ENCODE measurements at places on chromosomes 3 and 15.

DNA sequence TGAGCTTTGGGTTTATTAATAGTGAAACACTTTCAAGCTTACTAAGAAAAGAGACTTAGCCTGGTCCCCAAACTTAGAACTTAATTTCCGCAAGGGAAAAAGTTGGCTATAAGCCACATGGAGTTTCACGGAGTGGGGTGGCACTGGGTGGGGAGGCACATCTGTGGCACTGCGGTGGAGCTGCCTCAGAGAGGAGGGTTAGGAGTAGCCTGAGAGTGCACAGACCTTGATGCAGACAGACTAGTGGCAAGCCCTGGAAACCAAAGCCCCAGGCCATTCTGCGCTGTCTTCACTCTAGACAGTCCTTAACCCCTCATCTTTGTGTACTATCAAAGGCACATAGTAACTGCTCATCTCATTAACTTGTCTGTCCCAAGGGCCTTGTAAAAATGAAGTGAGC, 22.0 kb downstream of the CXCR6 start:
- no peak for DNase-seq

- DNase-seq, result no peak
These were observed 33.0 kb downstream of the KY start for GRCh38 chr3:134617608-134618477.

DNA sequence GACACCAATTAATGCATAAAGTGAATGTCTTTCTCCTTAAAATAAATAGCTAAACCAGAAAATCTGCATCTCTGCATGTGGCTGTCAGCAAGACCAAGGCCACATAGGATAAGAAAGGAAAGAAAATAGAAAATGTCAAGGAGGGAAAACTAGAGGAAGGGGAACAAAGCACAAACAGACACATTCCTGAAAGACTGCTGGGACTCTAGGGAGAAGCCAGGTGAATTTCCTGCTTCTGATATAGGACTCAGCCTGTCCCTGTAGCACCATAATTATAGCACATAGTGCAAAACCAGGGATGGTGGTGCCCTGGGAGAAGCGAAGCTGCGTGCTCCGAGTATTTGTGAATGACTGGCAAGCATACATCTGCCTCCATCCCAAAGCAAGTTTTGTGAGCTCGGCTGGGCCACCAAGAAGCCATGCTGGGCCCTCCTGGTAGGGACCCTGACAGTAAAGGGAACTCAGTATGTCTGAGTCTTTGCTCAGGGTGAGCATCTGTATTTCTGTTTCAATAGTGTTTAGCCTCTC, 14.2 kb downstream of the FSTL1 start:
- no peak for DNase-seq

GRCh38 chr3:64257100-64257755, 32.0 kb upstream of the PRICKLE2 start:
- DNase-seq, result no peak
